Stimulated activated CD8-positive, alpha-beta memory T cell treated with anti-CD3 and anti-CD28 coated beads, Interleukin-12 subunit alpha, Interleukin-12 subunit beta, amount 100 ng/mL, for 4 hours (primary cell): ENCODE measurements at places on chromosomes 7 and 10.

- DNase-seq = no peak
These were observed 179.2 kb upstream of the ZMIZ1 start for GRCh38 chr10:78889536-78890063.

- DNase-seq = no peak
These were observed 107.6 kb downstream of the TES start for GRCh38 chr7:116317907-116318306.

DNA sequence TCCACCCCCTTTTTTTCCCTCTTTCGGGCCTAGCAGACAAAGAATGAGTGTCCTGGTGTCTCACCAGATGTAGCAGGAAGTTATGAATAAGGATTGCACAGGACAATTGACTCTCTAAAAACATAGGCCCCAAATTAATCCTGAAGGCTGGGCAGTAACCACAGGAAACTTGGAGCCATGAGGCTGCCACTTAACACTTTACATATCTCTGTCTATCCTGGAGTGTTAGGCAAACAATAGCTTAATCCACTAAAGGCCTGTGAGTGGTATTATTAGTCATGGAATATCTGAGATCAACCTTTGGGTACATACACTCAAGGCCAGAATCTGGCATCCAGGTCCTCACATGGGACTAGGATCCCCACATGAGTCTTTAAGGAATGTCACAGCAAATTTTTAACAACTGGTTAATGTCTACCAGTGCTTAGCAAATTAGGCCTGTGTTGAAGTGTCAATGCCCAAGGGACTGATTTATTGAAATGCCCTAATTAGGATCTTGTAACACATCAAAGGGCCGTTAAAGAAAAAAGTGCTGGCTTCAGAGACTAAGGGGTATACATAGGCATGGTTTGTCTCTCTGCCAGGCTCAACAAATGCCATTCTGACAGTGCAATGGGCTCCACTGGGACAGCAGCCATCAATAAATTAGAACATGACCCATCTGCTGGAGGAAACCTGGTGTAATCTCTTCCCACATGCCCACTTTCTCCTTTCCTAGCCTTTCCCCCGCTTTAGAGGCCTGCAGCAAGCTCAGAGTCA is 196.7 kb upstream of the TBX20 start:
- no peak for DNase-seq

- DNase-seq = no peak
These were observed 207.5 kb upstream of the GNAI1 start for GRCh38 chr7:79927116-79927515.

- no peak for DNase-seq
These were observed 68.7 kb downstream of the TAX1BP1 start for GRCh38 chr7:27808626-27809025.

GRCh38 chr10:84160663-84161362 is 12.8 kb upstream of the GPR15LG start:
- no peak for DNase-seq
